ENCODE measurements at places on chromosomes 7 and 10.

GRCh38 chr10:92689663-92690210 is at the start of gene HHEX:
Gene HHEX, plus strand, starts transcription at chr10:92689955. Its CDS starts 32 bp downstream, at chr10:92689987.
- DNase-seq: no peak

- no peak for DNase-seq
These were observed 9.4 kb downstream of the MDH2 start for GRCh38 chr7:76057103-76057812.

GRCh38 chr10:30997536-30998235 is 34.0 kb downstream of the ZNF438 start:
- no peak for DNase-seq

DNA sequence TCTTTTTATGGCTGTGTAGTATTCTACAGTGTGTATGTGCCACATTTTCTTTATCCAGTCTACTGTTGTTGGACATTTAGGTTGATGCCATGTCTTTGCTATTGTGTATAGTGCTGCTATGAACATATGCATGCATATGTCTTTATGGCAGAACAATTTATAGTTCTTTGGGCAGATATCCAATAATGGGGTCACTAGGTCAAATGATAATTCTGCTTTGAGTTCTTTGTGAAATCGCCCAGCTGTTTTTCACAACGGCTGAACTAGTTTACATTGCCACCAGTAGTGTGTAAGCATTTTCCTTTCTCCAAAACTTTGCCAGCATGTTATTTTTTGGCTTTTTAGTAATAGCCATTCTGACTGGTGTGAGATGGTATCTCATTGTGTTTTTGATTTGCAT is 214.8 kb upstream of the TMEM229A start:
- DNase-seq: no peak

DNA sequence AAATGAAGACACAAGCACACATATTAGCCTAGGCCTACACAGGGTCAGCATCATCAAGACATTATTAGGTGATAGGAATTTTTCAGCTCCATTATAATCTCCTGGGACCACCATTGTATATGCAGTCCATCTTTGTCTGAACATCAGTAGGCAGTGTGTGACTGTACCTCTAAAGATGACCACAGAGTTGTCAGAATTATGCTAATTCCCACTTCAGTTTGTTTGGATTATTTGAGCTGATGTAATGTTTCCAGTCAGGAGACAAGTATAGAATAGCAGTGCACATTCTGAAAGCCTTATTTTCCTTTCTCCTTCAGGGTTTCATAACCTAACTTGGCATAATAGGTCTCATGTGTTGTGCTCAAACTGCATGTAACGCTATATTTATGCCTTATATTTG is 306.4 kb downstream of the NXPH1 start:
- DNase-seq: no peak

DNA sequence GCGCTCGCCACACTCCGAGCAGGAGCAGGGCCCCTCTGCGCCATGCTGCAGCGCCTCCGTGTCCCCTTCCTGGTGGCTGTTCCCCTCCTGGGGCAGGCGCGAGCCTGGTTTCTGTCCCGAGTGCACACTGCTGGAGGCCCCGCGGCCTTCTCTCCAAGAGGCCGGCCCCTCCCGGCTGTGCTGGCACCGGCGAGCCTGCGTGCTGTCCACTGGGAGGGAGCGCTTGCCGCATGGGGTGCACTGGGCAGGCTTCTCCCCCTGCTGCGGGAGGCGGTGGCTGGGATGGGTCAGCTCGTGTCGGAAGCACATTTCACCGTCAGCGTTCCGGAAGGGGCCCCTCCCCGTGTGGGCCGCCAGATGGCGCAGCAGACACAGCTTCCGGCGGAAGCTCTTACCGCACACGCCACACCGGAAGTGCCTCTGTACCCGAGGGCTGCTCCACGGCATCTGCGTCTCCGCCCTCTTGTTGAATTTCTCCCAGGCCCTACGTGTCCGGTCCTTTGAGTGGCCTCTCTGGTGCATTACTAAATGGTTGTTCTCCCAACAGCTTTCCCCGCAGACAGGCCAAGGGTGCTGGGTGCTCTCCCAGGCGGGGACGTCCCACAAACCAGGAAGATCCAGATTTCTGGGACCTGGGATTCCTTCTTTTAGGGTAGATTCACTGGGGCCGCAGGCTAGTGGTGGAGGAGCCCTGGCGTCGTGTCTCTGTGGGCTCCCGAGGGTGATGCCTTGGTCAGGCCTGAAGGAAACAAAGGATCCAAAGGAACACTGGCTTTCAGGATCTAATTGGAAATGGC is 18.7 kb downstream of the ZNF786 start:
- no peak for DNase-seq

DNA sequence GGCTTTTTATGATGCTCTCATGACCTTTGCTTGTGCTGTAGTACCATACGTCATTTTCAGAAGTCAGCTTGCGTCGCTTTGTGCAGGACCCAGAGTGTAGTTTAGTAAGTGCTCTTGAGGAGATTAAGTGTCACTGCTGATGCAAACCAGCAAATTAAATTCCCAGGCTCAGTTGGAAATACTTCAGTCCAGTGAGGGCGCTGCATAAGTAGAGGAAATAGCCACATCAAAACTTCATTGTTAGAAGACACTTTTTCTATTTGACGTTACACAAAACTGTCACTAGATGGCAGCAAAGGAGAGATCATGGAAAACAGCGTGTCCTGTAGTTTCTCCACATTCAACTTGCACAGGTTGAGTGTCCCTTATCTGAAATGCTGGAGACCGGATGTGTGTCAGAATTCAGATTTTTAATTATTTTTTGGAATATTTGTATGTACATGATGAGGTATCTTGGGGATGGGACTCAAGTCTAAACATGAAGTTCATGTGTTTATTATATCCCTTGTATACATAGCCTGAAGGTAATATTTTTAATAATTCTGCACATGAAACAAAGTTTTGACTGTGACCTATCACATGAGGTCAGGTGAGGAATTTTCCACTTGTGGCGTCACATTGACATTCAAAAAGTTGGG is 7.9 kb downstream of the ZNF22 start:
- DNase-seq: no peak

- DNase-seq: no peak
These were observed 545.5 kb upstream of the FOXK1 start for GRCh38 chr7:4136501-4137110.

- DNase-seq: no peak
These were observed 103.2 kb downstream of the NRBF2 start for GRCh38 chr10:63236113-63236935.

- DNase-seq: peak; percentile 21
These were observed 869 bp downstream of the TRIM24 start for GRCh38 chr7:138460649-138461607.

Data from stimulated activated CD8-positive, alpha-beta memory T cell treated with anti-CD3 and anti-CD28 coated beads, Interleukin-4, amount 100 ng/mL, for 1 hour (primary cell).